HAP-1 (cell line): ENCODE measurements at places on chromosomes 12 and 14.

DNA sequence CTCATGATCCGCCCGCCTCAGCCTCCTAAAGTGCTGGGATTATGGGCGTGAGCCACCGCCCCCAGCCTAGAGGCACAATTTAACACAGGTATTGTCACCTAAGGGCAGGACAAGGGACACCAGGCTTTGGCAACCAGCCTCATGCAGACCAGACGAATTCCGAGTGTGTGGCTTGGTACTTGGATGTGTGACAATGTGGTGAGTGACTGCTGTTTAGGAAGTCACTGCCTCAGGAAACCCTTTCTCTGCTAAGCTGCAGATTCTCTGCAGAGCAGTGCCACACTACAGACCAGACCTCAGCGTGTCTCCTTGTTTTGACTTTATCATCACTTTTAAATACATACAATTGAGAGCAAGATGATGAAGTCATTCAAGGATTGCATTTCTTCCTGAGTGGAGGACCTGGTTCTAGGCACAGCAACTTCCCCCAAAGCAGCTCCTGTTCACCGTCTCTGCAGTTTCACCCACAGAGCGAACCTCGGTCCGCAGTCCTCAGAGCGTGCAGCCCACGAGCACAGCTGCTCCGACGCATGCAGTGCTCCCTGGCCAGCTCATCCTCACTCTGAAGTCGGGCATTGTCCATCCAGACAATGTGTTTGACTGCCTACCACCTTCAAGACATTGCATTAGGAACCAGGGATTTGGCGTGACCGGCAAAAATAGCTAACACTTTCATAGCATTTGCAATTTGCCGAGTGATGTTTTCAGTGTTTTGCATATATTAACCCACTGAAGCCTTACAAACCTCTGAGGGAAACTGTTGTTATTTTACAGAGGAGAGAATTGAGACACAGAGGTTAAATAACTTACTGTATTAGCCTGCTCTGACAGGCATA, 235.2 kb downstream of the CHST11 start:
- DNase-seq, result no peak

- peak; percentile 64 for DNase-seq
Observed at GRCh38 chr12:121538699-121539061, 42.1 kb downstream of the KDM2B start.

DNA sequence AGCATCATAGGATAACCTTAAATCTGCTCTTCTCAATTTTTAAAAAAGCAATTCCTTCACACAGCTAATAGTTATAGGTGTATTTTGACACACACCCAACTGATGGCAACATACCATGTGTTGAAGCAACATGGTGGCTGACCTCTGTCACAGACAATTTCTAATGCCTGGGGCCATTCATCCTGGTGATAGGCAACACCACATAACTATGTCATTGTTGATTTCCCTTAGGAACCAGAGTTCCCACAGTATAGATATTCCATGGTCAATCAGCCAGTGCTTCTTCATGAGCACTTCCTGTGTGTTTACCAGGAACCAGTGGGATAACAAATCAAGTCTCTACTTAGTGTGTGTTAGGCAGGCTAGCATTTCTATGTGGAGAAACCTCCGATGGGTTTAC, 88.3 kb downstream of the FIGNL2 start:
- no peak for DNase-seq

- no peak for DNase-seq
Observed at GRCh38 chr12:80032946-80033345, 66.4 kb upstream of the OTOGL start.

DNA sequence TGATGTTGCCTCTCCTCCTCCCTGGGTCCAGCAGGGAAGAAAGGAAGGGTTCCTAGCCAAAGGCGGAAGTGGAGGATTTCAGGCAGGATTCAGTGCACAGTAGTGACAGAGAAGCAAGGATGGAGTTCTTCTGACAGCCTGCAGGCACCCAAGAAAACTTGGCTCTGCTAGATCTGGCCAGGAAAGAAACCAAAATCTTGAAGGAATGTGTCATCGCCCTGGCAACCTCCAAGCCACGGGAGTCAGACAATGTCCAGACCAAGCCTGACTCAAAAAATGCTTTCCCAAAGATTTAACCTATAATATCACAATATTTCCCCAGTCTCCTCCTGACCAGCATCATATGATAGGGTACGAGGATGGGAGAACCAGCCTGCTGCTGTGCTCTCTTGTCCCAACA, 22.8 kb upstream of the DHRS4 start:
- no peak for DNase-seq

GRCh38 chr12:14618983-14619382, 51.3 kb upstream of the PLBD1 start:
- no peak for DNase-seq

DNA sequence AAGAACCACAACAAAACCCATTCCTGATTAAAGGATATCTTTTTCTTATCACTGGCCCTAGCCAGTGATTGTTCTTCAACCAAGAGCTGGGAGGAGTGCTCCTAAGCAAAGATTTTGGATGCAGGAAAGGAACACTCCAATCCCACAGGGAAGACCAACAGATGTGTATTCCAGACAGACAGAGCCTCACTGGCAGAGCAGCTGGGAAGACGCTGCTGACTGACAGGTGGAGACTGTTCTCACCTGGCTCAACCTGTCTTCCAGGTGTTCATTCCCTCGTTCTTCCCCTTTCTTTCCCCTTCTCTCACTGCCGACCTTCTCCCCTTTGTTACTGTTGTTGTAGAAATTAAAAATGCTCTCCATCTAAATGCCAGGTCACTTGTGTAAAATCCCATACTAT, 89.7 kb upstream of the CCDC198 start:
- no peak for DNase-seq

- no peak for DNase-seq
Observed at GRCh38 chr14:67221248-67221981, 19.8 kb upstream of the PALS1 start.

- DNase-seq, result no peak
Observed at GRCh38 chr12:52656616-52657015, 4.6 kb upstream of the KRT2 start.

DNA sequence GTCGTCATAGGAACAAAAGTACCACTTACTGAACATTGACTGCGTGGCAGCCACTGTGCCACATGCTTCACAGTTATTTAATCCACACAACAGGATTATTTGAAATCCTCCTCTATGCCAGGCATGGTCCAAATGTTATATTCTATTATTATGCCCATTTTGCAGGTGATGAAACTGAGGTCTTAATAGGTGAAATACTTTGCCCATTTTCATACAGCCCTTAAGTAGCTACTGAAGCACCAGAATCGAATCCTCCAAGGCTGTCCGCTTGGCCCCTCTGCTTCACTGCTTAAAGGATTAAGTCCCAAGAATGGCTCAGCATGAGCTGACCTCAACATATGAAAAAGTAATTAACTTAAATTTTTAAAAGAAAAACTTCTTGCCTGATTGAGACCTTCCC, 212.8 kb downstream of the EGLN3 start:
- no peak for DNase-seq

DNA sequence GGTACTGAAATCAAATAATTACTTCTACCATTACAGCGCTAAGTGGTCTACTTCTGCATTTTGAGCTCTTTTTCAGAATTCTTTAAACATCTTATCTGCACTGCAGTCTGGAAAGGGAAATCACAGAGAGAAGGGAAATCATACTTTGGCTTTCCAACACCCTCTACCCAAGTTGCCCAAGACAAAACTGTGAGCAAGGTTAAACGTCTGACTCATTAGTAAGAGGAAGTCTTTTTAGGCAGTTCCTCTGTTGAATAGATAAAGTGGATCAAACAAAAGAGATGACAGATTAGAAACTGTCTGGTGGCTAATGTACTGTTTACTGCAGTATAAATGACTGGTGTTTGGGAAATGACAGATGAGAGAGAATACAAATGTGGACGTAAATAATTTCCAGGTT, 858.1 kb downstream of the NRXN3 start:
- DNase-seq, result no peak

DNA sequence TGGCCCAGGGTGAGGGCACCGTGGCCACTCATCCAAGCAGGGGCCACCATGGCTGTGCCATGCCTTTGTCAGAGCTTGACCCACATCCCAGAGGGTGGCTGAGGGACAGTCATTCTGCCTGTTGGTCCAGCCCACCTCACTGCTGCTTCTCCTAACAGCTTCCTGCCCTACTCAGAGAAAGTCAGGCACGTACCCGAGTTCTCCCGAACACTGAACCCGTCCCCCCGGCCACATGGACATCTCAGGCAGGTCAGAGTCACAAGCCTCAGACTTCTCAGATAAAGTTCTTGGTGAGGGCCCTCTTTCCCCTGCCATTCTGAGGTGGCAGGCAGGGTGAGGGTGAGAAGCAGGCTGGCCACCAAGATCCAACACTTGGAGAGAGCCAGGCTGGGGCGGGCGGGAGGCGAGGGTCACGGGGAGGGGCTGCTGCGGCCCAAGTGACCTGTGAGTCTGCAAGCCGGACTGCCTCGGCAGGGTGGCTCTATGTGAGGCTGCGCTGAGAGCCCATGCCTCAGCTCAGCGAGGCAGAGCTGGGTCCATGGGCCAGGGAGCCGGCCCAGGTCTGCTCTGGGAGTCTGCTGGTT, 317.8 kb downstream of the TMEM121 start:
- no peak for DNase-seq

- DNase-seq, result no peak
Observed at GRCh38 chr12:21913823-21914222, 27.4 kb downstream of the ABCC9 start.

GRCh38 chr14:99909513-99910064, 116.4 kb downstream of the EML1 start:
- no peak for DNase-seq

- DNase-seq, result no peak
Observed at GRCh38 chr12:75790219-75790618, 241.4 kb downstream of the PHLDA1 start.

DNA sequence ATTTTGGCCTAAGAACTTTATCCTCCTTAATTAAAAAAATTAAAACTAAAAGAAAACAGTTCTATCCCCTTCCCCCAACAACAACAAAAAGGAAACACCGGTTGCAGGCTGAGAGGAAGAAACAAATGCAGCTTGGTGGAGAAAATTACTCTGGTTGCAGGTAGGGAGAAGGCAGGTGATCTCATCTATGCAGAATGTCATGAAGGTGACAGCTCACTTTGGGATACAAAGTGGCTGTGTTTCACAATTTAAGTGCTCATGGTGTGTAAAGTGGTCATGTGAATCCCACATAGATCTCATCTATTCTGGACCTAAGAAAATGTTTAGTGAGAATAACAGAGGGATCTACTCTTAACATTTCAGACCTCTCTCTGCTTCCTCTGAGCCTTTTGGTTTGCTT, 219.7 kb upstream of the PKP2 start:
- DNase-seq, result no peak

DNA sequence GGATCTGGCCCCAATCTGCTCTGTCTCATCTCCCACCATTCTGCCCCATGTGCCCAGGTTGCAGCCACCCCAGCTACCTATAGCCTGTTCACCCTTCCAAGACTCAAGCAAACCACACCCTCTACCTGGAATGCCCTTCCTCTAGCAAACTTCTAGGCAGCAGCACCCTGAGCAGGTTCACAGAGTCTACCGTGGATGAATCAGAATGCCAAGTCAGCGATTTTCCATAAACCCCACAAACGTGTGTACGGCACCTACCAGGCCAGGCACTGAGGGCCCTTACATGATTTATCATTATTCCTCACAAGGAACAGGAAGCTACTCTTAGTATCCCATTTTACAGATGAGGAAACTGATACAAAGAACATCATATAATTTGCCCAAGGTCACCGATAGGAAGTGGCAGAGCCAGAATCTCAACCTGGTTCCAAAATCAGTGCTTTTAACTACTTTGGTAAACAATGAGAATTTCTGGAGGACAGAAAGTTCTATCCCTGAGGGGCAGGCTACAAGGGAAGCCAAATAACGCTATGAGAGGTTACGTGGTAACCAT, 28.0 kb upstream of the DHRS4 start:
- DNase-seq, result no peak

- DNase-seq, result no peak
Observed at GRCh38 chr12:46187023-46187422, 81.8 kb downstream of the SLC38A1 start.

- no peak for DNase-seq
Observed at GRCh38 chr12:124296916-124297351, 2.0 kb downstream of the RFLNA start.

DNA sequence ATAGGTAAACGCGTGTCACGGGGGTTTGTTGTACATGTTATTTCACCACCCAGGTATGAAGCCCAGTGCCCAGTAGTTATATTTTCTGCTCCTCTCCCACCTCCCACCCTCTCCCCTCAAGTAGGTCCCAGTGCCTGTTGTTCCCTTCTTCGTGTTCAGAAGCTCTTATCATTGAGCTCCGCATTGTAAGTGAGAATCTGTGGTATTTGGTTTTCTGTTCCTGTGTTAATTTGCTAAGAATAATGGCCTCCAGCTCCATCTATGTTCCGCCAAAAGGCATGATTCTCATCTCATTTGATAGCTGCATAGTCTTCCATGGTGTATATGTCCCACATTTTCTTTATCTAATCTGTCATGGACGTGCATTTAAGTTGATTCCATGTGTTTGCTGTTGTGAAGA, 6.9 kb upstream of the GPRC5D start:
- DNase-seq, result no peak

GRCh38 chr14:29823816-29824215, 103.8 kb downstream of the PRKD1 start:
- no peak for DNase-seq

GRCh38 chr12:904010-904414, 45.5 kb downstream of the RAD52 start:
- DNase-seq, result no peak

GRCh38 chr14:94485944-94486841, 10.2 kb upstream of the SERPINA9 start:
- DNase-seq, result peak; percentile 70

DNA sequence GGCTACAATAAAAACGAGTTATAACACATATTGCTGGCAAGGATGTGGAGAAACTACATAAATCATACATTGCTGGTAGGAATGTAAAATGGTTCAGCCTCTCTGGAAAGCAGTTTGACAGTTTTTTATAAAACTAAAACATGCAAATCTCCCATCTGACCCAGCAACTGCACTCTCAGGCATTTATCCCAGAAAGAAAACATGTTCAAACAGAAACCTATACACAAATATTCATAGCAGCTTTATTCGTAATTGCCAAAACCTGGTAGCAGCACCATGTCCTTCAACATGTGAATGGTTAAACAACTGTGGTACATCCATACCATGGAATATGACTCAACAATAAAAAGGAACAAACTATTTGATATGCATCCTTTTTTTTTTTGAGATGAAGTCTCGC, 10.1 kb upstream of the TMCC3 start:
- no peak for DNase-seq

DNA sequence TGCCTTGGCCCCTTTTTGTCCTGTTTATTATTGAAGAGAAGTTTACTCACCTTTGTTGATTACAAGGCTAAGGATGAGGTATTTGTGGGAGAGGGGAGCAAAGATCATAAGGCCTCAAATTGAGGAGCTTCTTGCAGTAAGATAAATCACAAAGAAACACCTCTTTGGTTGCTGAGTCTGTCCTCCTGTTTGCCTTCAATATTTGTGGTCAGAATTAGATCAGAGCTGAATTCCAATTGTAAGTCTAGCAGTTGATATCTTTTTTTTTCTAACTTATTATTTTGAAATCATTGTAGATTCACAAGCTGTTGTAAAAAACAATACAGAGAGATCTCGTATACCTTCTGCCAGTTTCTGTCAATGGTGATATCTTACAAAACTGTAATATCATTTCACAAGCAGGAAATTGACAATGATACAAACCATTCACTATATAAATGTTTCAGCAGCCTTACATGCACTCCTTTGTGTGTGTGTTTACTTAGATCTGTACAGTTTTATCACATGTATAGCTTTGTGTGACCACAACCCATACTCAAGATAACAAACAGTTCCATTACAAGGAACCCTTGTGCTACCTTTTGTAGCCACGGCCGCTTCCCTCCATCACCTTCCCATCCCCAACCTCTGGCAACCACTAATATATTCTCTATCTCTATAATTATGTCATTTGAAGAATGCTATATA, 97.4 kb downstream of the KICS2 start:
- DNase-seq, result no peak
